ENCODE measurements at places on chromosomes 2 and 18.

DNA sequence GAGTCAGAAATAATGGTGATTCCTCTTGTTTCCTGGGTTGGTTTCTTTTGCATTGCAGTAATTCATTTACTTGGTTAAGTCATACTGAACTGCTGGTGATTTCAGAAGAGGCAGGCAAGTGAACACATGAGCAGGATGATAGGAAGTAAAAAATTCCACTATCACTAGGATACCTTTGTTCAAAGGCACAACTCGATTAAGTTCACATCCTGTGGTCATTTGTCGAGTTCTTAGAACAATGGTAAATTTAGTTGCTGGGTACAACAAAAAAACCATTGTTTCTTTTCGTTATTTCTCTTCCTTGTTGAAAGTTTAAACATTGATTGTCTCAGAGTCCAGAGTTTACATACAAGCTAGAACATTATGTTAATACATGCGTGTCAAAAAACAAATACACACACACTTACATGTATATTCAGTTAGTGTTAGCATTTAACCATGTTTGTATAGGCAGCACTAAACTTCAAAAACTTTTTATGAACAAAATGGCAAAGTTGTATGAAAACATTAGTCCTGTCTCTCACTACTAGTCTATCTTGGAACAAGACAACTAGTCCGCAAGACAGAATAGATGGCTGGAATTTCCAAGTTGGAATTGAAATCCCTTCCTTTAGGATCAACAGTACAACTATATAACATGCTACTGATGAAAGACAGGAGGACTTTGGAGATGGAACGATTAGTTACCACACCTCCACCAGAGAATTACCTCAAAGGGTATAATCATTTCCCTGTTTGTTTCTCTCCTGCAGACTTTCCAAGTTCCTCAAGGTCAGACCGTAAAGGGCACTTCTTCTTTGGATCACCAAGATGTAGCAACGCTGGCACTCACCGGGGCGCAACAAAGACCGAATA, 26.2 kb downstream of the STK39 start:
- no peak for DNase-seq

DNA sequence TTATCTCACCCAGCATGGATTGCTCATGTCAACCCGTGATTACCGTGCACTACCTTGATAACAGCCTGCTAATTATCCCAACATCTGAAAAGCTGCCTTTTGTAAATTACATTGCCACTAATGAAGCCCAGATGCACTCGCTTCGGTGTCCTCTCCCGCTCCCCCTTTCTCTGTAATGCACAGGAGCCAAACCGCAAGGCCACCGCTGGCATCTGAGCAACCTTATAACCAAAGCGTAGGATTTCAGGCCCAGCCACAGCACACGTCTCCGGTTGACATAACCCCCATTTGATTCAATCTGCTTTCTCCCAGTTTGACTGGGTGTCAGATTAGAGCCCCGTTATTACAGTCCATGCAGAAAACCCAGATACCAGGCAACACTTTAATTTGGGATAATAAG, 341.2 kb downstream of the ALK start:
- DNase-seq, result no peak

- no peak for DNase-seq
Observed at GRCh38 chr18:76573325-76574025, 78.4 kb upstream of the ZNF516 start.

- DNase-seq, result no peak
Observed at GRCh38 chr2:37402636-37403035, 58.2 kb downstream of the QPCT start.

GRCh38 chr18:42474577-42474976, 519.5 kb downstream of the PIK3C3 start:
- no peak for DNase-seq

GRCh38 chr2:170404846-170405245, 226.9 kb downstream of the MYO3B start:
- no peak for DNase-seq

DNA sequence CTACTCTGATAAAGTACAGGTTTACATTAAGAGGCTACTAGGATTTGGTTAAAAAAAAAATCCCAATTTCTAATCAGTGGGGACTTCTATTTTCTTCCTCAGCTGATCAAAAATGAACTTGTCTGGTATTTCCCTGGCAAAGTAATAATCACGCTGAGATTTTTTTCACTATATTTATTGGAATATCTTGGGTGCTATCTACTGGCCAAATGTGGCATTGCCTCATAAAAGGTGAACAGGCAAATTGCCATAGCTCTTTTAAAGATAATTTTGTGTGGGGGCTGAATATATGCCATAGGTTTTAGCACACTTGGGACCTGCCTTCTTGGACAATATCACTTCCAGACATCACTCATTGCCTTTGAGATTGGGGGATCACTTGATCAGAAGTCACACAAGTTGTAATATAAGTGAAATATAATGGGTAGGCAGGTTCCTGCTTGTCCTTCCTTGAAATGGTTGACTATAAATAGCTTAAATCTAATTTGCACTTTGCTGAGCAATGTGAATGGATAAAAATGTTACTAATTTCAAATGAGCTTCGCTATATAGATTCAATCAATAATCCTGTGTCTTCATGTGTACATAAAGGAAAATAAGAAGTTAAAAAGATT, 7.0 kb upstream of the NXPH2 start:
- no peak for DNase-seq

DNA sequence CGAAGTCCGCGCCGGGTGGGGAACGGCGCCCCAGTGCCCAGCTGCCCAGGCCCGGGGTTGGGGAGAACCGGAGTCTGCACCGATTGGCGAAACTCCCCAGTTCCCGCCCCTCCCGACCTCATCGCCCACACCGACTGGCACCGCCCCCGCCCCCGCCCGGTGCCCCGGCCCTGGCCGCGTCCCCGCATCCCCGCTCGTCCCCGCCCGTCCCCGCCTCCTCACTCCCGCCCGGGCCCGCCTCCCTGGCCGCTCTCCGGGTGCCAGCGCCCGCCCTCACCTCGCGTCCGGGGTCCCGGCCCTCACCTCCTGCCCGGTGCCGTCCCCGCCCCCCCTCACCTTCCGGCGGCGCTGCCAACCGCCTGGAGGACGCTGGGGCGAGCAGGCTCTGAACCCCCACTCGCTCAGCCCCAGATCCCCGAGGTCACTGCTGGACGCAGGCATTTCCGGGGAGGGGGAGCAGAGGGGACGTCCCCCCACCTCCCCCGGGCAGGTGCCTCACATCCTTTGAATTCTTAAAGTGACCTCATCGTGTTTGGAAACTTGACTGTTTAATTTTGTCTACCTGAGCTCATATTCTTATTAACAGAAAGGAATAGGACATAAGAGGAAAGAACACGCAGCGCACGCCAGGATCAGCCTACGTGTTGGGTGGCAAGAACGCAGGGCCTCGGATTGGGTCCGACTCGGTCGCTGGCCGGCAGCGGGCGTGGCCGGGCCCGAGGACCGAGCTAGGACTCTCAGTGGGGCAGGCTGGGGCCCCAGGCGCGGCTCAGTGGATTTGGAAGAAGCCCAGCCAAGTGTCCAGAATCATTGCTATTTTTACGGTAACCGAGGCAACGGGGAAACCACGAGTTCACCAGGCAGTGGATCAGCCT, at the start of gene FAM110C:
Gene FAM110C (minus strand): TSS at position 35 of the 875 bp plus-strand sequence. CDS start 120 bp downstream, outside the sequence.
- peak; percentile 26 for DNase-seq

DNA sequence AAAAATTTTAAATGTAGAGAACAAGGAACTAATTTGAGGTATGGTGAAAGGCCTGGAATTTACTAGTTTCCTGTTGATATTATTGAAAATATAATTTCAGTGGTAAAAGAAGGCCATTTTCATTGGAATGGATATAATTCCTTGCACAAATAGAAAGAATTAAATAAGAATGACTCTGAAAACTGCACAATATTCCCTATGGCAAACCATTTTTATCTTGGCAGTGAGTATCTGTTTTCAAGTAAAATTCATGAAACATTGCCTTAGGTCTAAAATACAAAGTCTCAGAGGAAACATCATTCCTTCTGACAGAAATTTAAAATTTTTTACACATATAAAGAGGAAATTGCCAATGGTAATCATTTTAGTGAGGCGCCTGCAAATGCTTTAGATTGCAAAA, 1468.3 kb downstream of the LRP1B start:
- DNase-seq, result no peak

DNA sequence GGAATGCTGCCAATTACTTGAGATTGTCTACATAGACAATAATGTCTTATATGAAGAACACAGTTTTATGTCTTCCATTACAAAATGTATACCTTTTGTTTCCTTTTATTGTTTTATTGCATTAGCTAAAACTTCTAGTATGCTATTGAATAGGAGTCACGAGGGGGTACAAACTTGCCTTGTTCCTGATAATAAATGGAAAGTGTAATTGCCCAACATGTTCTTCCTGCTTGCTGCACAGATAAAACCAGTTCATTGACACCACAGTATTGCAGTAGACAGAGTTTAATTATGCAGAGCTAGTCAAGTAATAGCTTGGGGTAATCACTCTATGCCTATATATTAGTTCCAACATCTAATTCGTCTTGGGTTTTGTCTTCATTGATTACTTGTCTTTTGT, 1276.2 kb upstream of the NRXN1 start:
- DNase-seq, result no peak

GRCh38 chr2:36277881-36278523, 77.6 kb upstream of the CRIM1 start:
- DNase-seq, result no peak

- no peak for DNase-seq
Observed at GRCh38 chr2:173667415-173667814, 297.8 kb downstream of the SP3 start.

- no peak for DNase-seq
Observed at GRCh38 chr2:105836840-105837692, 92.4 kb downstream of the NCK2 start.
